ENCODE measurements at places on chromosomes 3 and 15.

GRCh38 chr3:184354121-184354728 is 7.2 kb downstream of the CLCN2 start:
- no peak for DNase-seq

DNA sequence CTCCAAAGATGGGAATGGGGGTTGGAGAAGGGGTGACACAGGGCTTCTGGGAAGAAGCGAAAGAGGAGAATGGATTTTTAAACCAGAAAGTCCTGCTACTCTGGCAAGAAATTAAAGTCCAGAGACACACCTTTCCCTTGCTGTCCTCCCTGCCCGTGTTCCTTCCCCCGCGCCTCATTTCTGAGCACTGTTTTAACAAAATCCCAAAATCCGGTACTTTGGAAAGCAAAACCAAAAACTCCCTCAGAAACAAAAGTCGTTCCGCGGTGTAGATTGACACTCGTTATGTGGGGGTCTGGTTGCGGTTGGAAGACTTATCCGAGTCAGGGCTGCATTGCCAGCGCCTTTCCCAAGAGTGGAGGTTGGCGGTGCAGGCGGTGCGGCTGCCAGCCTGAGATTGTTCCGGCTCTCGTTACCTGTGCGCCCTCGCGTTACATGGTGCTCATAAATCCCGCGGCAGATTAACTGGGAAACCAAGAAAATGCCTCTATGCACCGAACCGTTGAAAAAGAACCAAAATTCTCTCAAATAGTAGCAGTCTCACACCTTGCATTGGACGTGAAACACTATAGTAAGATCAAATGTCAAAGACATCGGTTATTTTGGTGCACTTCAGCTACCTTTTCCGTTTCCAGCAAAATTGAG is 217.7 kb downstream of the MEIS2 start:
- no peak for DNase-seq

- DNase-seq, result no peak
Observed at GRCh38 chr3:14244521-14245247, 66.1 kb downstream of the LSM3 start.

DNA sequence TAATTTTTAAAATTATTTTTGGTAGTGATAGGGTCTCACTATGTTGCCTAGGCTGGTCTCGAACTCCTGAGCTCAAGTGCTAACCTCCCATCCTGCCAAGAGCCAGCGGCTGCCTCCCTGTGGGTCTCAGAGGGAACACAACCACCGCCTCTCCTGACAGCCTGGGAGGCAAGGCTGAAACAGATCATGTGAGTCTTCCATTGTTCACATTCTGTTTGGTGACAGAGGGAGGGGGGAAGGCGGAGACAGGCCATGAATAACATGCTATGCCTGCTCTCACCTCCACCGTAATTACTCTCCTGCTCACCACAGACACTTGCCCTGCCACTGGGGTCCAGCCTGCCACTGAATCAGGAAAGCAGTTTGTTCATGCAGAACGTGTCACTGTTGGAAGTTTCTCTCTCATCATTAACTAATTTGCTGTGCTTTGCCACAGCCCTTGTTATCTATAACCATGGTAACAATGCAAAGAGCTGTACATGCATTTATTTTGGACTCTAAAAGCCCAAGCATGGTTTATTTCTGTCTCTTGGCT is 78.4 kb upstream of the RASGRF1 start:
- no peak for DNase-seq

- no peak for DNase-seq
Observed at GRCh38 chr15:52349052-52349700, 53.6 kb upstream of the MYO5C start.

DNA sequence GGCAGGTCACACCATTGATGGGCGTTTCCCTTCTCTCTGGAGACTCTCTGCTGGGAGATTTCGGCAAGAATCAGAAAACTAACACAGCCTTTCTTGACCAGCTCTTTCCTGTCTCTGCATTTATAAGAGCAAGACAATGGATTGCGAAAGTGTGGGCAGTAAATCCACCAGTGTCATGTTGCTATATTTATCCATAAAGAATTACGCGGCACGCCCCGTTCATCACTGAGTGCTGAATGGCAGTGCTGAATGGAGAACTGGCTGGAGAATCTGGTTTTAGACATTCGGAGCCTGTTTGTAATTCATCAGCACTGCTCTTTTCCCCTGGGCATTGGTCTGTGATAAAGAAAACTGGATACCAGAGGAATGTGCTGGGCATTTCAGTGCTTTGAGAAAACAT is 2.0 kb upstream of the CEMIP start:
- no peak for DNase-seq

- DNase-seq, result no peak
Observed at GRCh38 chr3:55146216-55146615, 218.4 kb upstream of the LRTM1 start.

GRCh38 chr3:155302891-155303290 is 9.4 kb upstream of the STRIT1 start:
- no peak for DNase-seq

DNA sequence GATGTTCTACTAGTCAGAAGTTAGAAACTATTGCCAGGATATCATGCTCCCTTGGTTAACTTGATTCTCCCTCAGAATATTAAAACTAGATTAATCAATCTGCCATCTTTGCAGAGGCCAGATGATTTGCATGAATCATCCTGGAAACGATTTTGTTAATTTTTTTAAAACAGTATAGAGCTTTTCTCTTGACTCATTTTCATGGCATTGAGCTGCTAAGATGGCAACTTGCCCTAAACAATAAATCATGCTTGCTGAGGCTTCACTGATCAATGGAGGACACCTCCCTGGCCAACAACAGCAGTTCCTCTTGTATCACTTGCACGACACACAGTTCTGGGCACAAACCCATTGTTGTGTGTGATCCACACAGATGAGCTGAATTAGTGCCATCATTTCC is 109.1 kb downstream of the COL6A6 start:
- no peak for DNase-seq

DNA sequence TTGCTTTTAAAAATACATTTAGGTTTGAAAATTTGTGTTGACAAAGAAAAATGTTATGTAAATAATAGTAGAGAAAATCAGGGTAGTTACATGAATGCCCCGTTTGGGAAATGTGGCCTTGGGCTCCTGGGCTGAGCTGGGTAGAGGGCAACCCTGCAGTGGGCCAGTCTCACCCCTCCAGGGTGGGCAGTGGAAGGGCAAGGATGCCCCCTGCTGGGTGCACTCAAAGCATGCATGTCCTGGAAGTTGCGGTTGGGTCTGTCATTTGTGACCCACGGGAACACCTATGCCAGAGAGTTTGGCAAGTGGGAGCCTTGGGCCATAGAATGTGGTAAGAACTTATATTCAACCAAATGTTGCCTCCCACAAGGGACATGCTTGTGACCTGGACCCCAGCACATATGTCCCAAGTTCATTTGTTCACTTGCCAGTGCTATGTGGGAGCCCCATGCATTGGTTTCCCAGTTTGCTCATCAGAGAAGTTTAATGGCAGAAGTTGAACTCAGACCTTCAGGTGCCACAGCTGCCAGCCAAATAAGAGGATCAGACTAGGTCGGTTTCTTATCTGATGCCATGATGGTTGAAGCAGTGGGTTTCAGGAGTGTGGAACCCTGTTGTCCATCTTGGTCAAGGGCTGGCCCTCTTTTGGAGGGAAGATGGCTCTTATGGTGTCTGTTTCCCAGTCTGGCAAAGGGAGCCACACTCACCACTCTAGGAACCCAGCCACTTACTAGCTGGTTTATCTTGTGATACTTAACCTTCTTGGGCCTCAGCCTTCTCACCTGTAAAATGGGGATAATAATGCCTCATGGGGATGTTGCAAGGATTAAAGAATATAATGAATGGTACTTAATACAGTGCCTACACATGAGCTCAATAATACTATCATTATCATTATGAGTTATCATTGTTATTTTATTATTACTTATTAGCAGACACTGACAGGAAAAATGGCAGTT is 2.5 kb upstream of the PLCB2 start:
- DNase-seq, result no peak

DNA sequence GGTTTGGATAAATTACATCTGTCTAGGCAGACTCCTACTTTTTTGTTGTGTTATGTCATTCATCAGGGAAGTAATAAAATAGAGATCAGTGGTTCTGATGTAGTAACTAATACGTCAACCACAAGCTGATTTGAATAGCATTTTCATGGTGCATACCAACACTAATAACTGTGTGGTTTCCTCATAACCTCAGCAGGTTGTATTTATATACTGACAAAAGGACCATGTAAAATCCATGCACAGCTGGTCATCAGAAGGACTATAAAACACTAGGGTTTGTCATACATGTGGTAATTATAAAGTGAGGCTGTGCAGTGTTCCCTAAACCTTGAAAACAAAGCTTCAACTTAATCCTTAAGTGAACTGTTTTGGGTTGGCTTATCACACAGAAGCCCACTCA is 216.8 kb upstream of the RBMS3 start:
- no peak for DNase-seq

DNA sequence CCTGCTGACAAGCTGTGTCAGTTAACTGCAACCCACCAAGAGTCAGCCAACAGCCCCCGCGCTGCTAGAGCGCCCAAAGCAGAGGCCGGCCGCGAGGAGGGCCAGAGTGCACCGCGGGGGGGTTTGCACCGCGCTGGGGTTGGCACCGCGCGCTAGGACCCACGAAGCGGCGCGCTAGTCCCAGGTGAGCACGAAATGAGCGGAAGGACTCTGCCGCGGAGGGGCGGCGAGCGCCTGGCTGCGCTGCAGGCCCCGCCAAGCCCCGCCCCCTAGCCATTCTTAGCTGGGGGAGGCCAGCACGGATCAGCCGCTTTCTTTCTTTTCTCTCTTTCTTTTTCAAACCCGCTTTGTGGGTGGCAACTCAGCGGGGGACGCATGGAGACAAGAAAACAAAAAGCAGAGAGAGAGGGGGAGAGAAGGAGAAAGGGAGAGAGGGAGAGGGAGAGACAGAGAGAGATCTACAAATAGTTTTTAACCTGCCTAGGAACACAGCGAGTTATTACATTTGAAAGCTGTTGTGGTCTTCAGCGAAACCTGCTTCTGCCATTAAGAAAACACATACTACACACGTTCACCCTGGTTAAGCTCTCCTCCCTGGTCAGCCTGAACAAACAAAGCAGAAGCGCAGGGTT is 6.9 kb upstream of the FOXB1 start:
- no peak for DNase-seq

DNA sequence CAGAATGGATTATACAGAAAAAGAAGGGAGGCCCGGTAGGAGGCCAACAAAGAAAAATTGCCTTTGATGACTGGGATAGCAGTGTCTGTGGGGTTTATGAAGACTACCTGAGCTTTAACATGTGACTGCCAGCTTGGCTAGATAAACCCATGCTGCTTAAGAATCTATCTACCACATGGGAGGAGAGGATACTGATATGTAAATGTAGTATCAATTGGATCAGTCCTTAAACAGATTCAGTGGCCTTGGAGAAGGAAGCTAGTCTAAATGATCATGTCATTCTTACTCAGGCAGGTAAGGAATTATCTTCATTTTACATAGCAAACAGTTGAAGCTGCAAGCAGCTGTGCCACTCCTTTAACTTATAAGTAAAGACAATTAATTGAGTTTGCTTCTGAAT is 50.0 kb upstream of the SYNPR start:
- no peak for DNase-seq

DNA sequence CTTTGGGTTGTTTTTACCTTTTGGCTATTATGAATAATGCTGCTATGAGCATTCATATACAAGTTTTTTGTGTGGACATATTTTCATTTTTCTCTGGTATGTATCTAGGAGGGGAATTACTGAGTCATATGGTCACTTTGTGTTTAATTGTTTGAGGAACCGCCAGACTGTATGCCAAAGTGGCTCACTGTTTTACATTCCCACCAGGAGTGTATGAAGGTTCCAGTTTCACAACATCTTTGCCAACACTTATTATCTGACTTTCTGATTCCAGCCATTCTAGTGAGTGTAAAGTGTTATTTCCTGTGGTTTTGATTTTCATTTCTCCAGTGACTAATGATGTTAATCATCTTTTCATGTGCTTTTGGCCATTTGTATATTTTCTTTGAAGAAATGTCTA is 51.8 kb downstream of the CMTM7 start:
- no peak for DNase-seq

DNA sequence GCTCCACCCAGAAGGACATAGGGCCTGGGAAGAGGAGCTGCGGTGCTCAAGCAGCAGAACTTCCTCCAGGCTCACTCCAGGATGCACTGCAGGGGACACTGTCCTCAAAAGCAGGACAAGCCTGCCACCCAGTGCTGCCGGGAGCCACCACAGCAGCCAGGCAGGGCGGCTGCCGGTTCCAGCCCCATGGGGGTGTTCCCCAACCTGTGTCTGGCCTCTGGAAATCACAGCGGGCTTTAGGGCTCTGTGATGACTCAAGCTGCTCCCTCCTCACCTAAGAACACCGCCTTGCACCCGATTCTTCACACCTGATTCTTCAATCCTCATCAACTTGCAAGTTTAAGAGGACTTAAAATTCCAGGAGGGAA is 71.9 kb upstream of the SLC6A11 start:
- DNase-seq, result no peak

DNA sequence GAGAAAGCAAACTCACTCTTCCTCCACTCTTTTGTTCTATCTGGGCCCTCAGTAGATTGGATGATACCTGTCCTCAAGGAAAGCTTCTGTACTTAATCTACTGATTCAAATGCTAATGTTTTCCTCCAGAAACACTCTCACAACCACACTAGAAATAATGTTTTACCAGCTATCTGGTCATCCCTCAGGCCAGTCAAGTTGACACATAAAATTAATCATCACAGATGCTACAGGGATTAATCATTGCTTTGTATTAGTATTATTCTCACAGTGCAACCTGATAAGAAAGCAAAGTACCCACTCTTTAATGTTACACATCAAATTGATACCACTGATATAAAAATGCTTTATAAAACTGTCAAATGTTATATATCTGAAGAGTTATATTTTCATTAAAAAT is 52.9 kb upstream of the ARL6 start:
- no peak for DNase-seq

DNA sequence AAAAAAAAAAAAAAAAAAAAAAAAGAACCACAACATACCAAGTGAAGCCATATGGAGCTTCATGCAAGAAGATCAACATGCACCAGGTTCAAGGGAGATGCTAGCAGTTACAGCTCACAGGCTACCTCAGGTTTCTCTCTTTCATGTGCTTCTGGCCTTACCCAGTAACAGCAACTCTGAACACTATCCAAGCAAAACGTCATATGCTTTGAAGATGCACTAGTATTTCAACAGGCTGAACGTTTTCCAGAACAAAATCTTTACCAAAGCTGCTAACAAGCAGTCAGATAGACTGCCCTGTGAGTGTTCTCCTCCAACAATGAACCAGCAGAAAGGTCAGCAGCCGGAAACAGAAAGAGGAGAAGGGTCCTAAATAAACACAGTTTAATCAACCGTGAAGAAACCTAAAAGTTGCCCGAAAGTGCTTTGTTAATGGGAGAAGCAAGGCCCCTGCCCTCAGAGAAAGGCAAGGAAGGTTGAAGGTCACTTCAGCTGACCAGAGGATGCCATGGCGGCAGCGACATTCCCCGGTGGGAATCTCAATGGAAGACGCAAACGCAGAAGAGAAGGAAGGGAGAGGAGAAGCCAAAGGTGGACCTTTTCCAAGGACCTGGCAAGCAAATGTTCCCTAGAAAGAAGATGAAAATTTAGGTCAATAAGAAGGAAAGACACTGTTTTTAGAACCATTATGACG is 80.1 kb downstream of the CCNL1 start:
- DNase-seq, result no peak

DNA sequence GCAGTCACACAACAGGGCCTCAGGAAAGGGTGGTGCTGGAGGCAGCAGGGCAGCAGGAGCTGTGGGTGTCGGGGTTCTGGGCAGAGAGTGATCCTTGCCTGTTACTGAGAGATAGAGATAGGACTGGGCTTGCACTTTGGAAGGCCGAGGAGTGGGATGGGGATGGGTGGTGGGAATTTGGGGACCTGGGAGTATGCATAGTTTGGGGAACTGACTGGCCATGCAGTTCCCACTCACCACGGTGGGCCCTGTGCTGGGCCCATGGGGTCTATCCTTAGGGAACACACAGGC is 192.5 kb upstream of the LINGO1 start:
- no peak for DNase-seq

All from stimulated activated CD4-positive, alpha-beta T cell treated with anti-CD3 and anti-CD28 coated beads, Interleukin-1b, Interleukin-23, amount 100 ng/mL, for 1 hour (primary cell).